NCI-H1417 (cell line): ENCODE measurements at places on chromosomes 1 and 21.

GRCh38 chr21:36263797-36264196 is 56.2 kb upstream of the MORC3 start:
- no peak for DNase-seq

GRCh38 chr21:17616831-17617230 is 4.1 kb upstream of the BTG3 start:
- DNase-seq: no peak

- no peak for DNase-seq
Measured at GRCh38 chr1:154621875-154622274, 13.9 kb upstream of the ADAR start.

DNA sequence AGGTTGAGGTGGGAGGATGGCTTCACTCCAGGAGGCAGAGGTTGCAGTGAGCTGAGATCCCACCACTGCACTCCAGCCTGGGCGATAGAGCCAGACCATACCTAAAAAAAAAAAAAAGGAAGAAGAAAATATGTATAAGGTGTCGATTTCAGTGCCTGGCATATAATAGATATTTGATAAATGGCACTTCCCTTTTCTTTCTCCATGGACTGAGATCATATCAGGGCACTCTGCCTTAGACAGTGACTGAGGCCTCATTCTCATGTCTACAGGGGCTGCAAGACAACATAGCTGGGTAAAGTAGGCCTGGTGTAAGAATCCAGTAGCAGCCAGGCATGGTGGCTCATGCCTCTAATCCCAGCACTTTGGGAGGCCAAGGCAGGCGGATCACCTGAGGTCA is 21.2 kb downstream of the PCAT6 start:
- no peak for DNase-seq

DNA sequence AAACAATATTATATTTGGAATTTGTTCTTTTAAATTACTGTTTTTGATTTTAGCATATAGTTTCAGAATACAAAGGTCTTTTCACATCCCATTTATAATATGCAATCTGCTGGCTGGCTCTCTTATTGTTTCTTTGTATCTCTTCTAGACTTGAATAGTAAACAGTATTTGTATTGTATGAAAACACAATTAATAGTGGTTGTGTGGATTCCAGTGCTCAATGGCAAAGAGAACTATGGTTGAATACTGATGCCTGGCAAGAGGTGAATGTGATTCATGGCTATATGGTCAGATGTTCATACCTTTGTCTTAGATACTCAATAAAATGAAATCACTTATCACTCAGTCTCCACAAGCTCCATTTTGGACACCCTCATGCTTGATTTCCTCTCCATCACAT is 37.2 kb downstream of the OR6Y1 start:
- no peak for DNase-seq

DNA sequence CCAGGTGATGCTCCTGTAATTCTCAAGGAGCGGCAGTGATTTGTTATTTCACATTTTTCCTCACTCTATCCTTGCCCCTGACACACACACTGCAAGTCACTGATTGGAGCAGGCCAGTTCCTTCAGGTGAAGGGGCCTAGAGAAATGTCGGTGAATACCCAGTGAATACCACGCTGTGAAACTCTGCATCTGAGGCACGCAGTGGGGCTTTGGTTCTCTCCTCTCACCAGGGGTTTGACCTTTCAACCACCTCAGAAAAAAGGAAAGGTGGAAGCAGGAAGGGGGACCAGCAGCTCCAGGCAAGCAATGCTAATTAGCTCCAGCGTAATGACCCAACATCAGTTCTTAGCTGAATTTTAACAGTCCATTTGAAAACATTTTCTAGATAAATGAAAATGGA is 532 bp upstream of the FAM177B start:
- no peak for DNase-seq

DNA sequence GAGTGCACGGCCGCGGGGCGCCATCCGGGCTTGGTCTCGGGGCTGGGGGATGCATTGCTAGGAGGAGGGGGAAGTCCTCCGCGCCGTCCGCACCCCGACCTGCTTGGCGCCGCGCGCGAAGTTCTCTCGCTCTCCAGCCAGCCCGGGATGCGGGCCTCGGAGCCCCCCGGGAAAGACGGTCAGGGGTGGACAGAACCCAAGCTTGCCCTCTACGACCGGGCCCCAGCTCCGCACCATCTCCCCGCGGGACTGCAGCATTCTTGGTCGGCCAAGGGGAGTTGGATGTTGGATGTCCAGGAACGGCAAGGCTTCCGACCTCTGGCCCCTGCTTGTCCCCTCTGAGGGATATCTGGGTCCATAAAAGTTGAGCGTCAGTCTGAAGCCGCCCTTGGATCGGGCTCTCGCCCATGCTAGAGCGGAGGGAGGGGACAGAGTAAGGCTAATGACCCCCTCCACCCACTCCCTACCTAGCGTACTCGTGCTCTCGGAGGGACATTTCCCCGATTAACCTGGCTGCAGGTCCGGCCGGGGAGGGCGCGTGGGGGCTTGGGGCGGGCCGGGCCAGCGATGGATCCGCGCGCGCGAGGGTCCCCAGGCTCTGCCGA is 522 bp downstream of the DISP3 start:
- DNase-seq: no peak

- DNase-seq: no peak
Measured at GRCh38 chr1:244665771-244666217, 12.9 kb downstream of the DESI2 start.

DNA sequence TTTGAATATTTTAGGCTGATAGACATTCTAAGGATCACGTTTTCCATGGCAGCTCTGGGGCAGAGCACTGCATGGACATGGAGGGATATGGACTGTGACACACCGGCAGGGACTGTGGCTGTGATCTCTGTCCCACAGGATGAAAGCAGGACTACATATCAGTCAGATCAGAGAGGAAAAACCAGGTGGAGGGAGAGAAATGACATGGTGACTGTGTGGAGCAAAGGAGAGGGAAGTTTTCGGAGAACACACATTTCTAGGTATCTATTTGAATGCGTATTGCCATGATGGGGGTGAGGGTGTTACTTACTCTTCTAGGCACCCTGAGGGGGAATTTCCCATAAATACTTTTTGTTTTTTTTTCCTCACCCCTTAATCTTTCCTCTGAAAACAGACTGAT is 3.2 kb upstream of the CD1C start:
- no peak for DNase-seq

- no peak for DNase-seq
Measured at GRCh38 chr1:29592731-29593130, 356.4 kb downstream of the PTPRU start.

GRCh38 chr1:46062651-46063319 is 69.6 kb downstream of the PIK3R3 start:
- no peak for DNase-seq

- no peak for DNase-seq
Measured at GRCh38 chr1:212669102-212669501, 30.5 kb downstream of the BATF3 start.

DNA sequence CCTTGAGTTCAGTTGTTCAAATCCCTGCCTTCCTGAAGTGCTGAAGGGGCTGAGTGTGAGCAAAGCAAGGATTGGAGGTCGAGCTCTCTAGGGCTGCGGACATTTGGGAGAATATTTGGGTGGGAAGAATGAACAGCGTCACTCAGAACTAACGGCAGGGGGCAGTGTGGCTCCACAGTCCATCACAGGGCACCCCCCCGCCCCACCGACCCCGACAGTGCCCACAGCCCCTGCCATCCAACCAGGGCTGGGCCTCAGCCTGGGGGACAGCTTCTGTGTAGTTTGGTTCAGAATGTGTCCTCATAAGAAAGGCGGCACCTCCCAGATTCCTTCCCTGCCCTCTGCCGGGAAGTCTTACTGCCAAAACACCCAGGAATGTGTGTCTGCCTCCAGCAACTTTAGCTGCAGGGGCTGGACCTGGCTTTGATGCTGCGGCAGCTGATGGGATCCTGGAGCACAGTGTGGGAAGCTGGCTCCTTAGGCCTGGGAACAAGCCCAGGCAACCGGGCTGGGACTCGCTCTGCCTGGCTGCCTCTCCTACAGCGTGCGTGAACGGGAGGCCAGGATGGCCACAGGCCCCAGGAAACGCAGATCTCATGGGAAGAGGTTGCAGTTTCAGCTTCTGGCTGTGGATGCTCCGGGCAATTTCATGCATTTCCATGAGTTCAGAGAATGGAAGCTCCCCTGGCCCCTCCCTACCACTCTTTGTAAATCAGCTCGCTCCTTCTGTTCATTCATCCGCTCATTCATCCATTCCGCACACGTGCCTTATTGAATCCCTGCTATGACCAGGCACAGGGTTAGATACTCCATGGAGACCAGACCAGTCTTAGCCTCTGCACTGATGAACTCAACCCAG is 104.9 kb upstream of the TMPRSS2 start:
- peak; percentile 54 for DNase-seq

- DNase-seq: no peak
Measured at GRCh38 chr1:242242983-242243382, 244.1 kb upstream of the MAP1LC3C start.

DNA sequence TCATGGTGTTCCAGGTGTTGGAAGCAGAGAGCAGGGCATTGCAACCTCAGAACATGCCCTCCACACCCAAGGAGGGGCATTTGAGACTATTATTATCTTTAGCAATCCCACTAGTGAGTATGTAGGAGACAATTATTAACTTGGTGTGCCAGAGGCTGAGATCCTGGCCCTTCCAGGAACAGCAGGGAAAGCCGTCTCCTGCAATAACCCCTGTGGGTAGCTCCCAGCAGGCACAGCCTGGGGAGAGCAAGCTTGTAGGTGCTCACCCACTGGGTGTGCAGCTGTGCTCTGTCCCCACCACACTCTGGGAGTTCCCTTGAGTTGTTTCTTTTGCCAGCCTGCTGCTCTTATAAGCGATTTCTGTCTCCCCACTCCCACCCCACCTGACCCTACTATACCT is 10.3 kb downstream of the CFAP107 start:
- DNase-seq: no peak

DNA sequence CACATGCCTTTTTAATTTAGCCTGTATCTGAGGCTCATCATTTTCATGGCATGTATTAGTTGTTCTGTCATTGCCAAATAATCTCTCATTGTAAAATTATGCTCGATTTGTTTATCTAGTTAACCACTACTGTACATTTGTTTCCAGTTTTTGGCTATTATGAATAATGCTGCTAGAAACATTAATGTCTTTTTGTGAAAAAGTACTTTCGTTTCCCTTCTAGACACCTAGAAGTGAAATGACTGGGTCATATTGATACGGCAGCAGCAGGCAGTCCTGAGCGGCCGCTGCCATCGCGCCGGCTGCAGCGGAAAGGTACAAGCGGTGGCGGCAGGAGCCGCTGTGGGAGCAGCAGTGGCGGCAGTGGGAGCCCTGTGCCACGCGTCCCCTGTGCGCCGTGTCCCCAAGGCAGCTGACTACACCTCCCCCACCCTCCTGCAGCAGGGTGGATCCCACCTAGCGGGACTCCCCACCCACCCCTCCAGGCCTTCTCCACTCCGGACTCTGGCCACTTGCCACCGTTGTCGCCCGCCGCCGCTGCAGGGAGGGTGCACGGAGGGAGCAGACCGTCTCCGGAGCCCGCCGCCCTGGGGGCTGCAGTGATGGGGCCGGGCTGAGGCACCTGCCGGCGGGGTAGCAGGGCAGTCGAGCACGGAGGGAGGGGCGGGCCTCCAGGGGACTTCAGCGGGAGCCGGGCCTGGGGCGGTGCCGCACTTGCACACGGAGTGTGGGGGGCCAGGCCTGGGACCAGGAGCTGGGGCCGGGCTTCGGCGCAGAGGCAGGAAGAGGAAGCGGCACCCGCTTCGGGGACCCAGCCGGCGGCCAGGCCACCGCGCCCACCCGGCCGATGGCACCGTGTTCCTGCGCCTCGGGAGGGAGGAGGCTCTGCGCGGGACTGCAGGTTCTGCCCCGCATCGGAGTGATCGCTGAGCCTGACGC is 66.8 kb upstream of the RGS7 start:
- peak; percentile 82 for DNase-seq

- no peak for DNase-seq
Measured at GRCh38 chr1:15189692-15190370, 36.3 kb downstream of the TMEM51 start.

GRCh38 chr1:209458921-209459320 is 124.6 kb upstream of the CAMK1G start:
- DNase-seq: no peak

GRCh38 chr1:23845163-23845562 is 19.9 kb upstream of the HMGCL start:
- DNase-seq: no peak

GRCh38 chr1:4684864-4685522 is 30.6 kb downstream of the AJAP1 start:
- peak; percentile 20 for DNase-seq

DNA sequence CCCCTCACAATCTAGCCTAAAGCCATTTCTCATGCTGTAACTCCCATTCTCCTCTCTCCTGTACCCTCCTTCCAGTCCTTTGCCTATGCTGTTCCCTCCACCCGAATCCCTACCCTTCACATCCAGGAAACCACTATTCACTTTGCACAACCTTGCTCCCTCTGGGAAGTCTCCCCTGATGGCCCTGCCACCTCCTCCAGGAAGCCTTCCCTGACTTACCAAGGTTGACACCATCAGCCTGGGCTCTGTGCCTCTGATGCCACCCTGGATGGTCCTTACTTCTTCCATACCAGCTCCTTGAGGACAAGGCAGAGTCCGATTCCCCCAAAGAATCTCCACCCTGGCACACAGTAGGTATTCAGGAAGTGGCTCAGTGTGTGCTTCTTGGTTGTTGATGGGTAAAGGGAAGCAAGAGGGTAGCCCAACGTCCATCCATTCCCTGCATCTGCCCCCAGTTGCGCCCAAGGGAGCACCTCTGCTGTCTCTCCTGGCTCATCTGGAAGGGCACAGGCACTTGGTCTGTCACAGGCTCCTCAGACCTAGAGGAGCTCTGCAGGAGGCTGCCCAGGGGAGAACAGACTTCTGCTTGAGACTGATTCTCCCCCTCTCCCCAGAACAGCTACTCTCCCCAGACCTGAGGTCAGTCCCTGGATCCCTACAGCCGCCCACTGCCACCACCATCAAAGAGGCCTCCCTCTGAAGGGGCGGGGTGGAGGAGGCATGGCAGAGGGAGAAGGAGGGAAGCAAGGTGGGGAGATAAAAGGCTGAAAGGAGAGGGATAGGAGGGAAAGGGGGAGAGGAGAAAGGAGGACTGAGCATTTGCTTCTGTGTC is 36.1 kb upstream of the ZC3H12A start:
- DNase-seq: no peak

DNA sequence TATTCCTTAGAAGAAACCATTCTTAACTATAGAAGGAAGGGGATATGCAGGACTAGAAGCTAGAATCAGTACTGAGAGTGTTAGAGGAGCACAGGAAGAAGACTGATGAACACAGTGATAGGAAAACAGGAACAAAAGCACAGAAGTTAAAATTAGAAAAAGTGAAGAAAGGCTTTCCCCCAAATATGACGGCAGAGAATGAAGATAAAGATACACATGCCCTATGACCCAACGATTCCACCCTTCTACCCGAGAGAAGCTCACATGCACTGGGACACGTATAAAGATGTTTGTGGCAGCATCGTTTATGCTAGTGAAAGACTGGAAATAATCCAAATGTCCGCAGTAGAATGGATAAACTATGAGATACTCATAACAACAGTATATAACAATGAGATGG is 74.2 kb downstream of the DTL start:
- no peak for DNase-seq

- DNase-seq: no peak
Measured at GRCh38 chr1:206727981-206728696, 42.4 kb upstream of the IL19 start.
